ENCODE measurements at places on chromosomes 12 and 14. TPM values are rescaled to one million over a fixed set of nuclear protein-coding genes. Genes with fewer than 3 reads are reported as not detected.

Gene TMEM63C
- 0.22 TPM for total RNA-seq

Gene GNS
- 50.1 TPM for total RNA-seq

Gene NGB
- total RNA-seq, result not detected

Gene SDR9C7
- total RNA-seq, result not detected

GRCh38 chr14:101582294-101582693, 21.0 kb downstream of the DIO3 start:
- DNase-seq, result no peak
- H3K4me1 ChIP-seq, result peaks cover 9% of the 10 kb centered on the region
- H3K36me3 ChIP-seq, result no peaks in the 10 kb centered on the region
- H3K27ac ChIP-seq, result no peak overlapping the region
- no peak overlapping the region for H3K4me3 ChIP-seq

- no peak overlapping the region for H3K4me3 ChIP-seq
- H3K36me3 ChIP-seq, result no peaks in the 10 kb centered on the region
- H3K27ac ChIP-seq, result no peak overlapping the region
Observed at GRCh38 chr12:51392556-51393237, 1.5 kb upstream of the GALNT6 start.

GRCh38 chr12:27221625-27222387, 22.3 kb upstream of the STK38L start:
- no peaks in the 10 kb centered on the region for H3K27me3 ChIP-seq
- no peak overlapping the region for H3K27ac ChIP-seq
- no peak for DNase-seq
- H3K4me1 ChIP-seq, result no peaks in the 10 kb centered on the region

GRCh38 chr14:69268223-69268622, 8.3 kb downstream of the GALNT16 start:
- DNase-seq, result no peak
- peaks cover 4% of the 10 kb centered on the region for H3K27me3 ChIP-seq
- H3K27ac ChIP-seq, result no peak overlapping the region
- H3K4me1 ChIP-seq, result no peaks in the 10 kb centered on the region

DNA sequence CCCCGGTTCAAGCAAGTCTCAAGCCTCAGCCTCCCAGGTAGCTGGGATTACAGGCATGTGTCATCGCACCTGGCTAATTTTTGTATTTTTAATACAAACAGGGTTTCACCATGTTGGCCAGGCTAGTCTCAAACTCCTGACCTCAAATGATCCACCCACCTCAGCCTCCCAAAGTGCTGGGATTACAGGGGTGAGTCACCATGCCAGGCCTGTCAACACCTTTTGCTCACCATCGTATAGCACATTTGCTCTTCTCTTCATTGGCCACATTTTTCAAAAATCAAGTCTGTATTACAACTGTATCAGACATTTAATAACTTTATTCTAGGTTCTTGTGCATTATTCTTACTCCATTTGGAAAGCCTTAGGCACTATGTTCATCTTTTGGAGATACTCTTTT, 50.3 kb downstream of the BCAT1 start:
- peaks cover 4% of the 10 kb centered on the region for H3K36me3 ChIP-seq
- no peak overlapping the region for H3K4me3 ChIP-seq
- H3K27ac ChIP-seq, result no peak overlapping the region
- H3K4me1 ChIP-seq, result peaks cover 27% of the 10 kb centered on the region
- no peaks in the 10 kb centered on the region for H3K27me3 ChIP-seq

DNA sequence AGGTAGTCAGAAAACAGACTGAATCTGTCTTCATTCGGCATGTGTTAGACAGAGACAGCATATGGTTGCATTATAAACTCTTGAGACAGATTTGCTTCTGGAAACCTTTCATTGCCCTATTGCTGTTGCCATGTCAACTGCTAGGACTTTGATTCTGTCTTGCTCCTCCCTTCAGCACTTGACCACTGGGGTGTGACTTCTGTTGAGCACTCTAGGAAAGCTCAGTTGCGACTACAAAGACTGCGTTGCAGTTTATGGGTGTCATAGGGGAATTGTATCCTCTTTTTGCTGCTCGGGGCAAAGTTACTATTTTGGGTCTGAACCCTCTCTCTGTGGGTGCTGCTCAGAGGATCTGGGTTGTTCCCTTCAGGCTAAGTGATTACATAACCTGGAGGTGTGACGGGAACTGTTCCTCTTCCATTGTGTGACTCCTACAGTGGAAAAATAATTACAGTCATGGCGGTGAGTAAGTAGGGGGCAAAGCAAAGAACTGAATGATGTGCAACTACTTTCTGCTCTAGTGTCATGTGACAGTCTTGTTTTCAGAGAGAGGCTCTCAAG, 44.3 kb upstream of the TRIM9 start:
- H3K36me3 ChIP-seq, result no peaks in the 10 kb centered on the region
- no peak overlapping the region for H3K4me3 ChIP-seq
- no peaks in the 10 kb centered on the region for H3K27me3 ChIP-seq
- no peak overlapping the region for H3K27ac ChIP-seq
- no peaks in the 10 kb centered on the region for H3K4me1 ChIP-seq

DNA sequence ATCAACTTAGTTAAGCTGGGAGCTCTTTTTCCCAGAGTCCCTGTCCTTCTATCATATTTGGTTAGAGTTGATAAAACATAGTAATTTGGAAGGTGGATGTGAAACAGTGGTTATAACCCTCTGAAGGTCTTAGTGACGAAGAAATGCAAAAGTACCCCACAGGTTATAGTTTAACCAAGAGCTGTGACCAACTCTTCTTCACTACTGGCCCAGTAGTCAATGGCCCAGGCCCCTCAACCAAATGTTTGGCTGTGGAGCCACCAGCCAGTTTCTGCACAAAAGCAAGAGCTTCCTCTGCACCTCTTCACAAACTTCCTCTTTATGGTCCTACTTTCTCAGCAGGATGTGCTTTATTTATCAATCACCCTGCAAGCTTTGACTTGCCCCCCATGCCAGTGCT, 132.6 kb downstream of the BMP4 start:
- H3K4me3 ChIP-seq, result no peak overlapping the region
- no peaks in the 10 kb centered on the region for H3K27me3 ChIP-seq
- no peaks in the 10 kb centered on the region for H3K36me3 ChIP-seq
- H3K27ac ChIP-seq, result no peak overlapping the region
- no peaks in the 10 kb centered on the region for H3K4me1 ChIP-seq
- DNase-seq, result no peak

Measured in A673 (cell line).